Stimulated activated CD8-positive, alpha-beta memory T cell treated with anti-CD3 and anti-CD28 coated beads, Interleukin-7, amount 100 ng/mL, for 48 hours (primary cell): ENCODE measurements at places on chromosomes 3 and 15.

- peak; percentile 88 for DNase-seq
Measured at GRCh38 chr3:58463181-58463941, 28.5 kb upstream of the KCTD6 start.

DNA sequence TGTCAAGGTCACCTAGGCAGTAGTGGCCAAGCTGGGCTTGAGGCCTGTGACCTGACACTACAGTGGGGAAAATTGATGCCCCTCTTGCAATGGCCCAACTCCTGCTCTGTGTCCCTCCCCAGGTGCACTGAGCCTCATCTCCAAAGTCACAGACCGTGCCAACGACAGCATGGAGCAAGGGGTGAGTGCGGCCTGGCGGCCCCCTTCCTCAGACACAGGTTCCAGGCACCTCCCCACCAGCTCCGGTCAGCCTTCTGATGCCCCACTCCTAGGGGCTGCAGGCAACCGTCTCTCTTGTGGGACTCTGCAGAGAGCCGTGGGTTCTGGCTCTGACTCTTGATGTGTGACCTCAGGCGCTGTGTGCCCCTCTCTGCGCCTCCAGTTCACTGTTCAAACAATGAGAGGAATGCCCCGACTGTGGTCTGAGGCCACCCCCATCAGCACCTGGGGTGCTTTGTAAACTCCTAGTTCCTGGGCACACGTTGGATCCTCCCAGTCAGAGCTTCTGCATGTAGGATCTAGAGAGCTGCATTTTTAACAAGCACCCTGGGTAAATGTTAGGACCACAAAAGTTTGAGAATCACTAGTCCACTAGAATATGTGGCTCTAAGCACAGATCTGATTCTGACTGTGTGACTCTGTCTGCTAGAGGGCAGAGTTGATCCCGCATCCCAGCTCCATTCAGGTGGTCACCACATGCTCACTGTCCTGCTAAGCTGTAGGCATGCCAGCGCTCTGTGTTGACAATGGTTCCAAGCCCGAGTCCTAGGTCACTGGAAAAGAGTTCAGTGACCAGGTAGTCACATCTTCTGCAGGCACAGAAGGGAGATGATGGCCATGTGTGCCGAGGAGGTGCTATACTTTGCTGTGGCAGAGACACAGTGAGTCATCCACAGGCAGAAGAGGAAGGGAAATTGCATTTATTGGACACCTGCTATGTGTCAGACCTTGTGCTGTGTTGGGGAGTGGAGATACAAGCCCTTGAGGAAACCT is 46.2 kb upstream of the NR2C2 start:
- DNase-seq = no peak

- DNase-seq = no peak
Measured at GRCh38 chr3:66083784-66084213, 45.1 kb upstream of the MAGI1 start.

- no peak for DNase-seq
Measured at GRCh38 chr3:148344521-148344920, 353.2 kb upstream of the AGTR1 start.

DNA sequence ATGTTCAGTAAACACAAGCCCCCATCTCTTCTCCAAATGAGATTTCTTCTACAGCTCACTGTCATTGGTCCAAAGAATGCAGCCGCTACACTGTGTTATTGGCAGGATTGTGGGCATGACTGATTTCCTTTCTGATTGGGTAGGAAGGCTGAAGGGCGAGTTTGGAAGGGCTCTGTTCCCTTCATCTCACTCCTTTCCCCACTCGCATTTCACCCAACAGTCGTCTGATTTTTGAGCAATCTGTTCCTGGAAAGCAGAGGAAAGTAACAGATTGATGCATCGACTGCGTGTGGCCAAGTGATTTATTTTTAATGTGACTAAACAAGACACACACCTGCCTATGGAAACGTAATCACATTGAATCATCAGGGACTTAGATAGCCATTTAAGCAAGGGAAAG is 55.5 kb downstream of the NOX5 start:
- DNase-seq = no peak
